ENCODE measurements at places on chromosomes 2 and 18.

- DNase-seq: no peak
These were observed 171.9 kb upstream of the SALL3 start for GRCh38 chr18:78807668-78808067.

- DNase-seq: no peak
These were observed 100.1 kb downstream of the PLCL1 start for GRCh38 chr2:197904446-197904845.

- no peak for DNase-seq
These were observed 231.1 kb downstream of the SETBP1 start for GRCh38 chr18:44911773-44912172.

DNA sequence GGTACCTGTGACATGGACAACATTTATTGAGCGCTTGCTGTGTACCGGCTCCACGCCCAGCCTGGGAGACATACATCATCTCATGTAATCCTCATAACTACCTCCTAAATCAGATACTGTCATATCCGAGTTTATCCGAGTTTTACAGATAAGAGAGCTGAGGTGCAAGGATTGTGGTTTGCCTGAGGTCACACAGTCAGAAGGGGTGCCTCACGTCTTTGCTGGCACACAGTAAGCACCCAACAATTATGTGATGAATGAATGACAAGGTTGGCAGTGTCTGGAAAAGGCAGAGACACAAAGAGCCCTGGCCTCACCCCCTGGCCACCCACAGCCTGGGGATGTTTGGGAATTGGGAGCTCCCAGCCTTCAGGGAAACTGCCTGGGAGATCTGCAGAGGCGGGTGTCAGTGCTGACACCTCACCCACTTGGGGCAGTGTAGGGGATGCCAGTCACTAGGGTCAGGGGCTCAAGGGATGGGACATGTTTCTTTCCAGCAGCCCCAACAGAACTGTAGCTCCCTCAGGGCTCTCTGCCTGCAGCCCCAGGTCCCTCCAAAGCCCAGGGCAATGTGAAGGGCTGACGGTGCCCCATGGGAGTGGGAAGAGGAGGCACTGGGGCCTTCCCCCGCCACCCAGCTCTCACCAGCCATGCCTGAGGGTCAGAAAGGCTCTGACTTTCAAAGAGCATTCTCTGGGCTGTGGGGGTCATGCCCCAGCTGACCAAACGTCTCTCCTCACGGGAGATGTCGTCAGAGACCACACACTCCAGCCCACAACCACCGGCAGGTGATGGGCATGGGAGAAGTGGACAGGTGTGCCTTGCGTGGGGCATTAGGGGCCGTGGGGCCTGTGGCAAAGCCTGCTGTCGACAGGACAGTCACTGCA lies 157.5 kb downstream of the ZFP36L2 start:
- DNase-seq: no peak

DNA sequence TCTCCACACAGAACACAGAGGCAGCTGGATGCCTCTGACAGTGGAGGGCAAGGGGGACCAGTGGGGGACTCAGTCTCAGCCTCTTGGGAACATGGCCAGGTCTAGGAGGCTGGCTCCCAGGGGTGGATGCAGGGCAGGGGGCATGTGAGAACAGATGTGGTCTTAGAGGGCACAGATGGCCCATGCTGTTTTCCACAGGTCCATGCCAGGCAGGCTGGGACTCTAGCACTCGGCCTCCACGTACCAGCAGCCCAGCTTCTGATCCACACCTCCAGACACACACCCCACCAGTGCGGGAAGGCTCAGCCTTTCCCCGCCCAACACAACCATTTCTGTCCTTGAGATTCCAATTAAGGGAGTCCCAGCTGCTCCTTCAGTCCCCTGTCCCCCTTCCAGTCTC lies 42.4 kb downstream of the TNS1 start:
- no peak for DNase-seq

DNA sequence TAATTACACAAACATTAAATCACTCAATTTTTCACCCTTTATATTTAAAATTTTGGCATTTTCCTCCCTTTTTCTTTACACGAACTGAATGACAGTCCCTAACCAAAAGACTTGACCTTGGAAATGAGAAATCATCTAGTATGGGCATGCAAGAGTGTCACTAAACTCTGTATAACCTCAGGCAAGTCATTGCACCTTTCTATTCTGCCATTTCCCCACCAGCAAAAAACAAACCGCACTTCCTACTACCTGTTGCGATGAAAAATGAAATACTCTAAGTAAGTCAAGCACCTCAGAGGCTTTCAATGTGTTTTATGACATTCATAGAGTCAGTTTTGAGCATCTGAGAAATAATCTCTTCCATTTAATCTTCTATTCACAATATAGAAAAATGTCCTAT lies 44.1 kb downstream of the ANKRD44 start:
- no peak for DNase-seq

DNA sequence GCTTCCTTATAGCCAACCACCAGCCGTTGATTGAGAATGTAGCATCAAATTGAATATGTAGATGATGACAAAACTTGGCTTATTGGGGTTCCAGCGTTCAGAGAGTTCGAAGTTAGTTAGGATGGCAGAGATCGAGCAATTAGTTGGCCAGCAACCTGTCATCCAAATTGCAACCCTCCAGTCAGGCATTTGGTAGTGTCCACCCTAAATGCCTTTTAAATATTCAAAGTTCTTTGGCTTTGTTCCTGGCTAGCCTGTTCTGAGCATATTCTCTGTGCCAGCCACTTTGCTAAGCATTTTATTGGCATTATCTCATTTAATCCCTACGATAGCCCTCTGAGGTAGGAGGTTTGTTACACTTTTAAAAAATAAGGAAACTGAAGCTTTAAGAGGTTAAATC lies 342.8 kb downstream of the SETBP1 start:
- no peak for DNase-seq

DNA sequence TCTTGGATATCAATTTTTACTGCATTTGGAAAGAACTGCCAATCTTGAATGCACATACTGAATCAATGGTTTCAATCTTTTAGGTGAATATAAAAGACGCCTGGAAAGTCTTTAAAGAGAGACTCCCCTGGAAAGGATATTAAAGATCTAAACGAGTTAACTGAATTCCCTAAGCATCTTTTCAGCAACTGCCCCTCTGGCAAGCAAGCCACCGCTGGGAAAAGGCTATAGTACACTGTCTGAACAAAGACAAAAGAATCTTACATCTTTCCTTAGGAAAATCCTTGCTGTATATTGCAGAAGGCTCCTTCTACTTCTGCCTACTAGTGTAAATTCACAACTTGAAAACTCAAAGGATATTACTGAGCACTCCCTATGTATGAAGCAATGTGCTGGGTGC lies 28.0 kb downstream of the MYO5B start:
- DNase-seq: no peak

- DNase-seq: no peak
These were observed 443.2 kb downstream of the ARHGAP15 start for GRCh38 chr2:143572421-143572820.

- DNase-seq: no peak
These were observed 81.8 kb downstream of the TNS1 start for GRCh38 chr2:217920879-217921603.

DNA sequence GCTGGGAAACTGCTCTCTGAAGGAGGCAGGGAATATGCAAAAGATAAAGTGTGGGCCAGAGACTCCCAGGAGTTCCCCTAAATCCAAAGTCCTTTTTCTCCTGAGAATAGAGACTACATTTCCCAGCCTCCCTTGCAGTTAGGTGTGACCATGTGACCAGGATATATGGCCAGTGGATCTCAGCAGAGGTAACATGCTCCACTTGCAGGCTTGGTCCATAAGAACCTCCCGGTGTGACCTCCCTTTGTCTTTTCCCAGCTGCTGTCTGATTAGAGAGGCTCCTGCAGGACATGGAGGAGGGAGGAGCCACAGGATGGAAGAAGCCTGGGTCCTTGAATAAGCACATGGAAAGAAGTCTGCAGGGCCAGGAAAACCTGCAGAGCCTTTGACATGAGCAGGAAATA lies 76.2 kb downstream of the TGFA start:
- DNase-seq: no peak

GRCh38 chr2:11534746-11535484 lies 1.1 kb downstream of the GREB1 start:
- DNase-seq: no peak
